Endothelial cell (in vitro differentiated cells): ENCODE measurements at places on chromosomes 3 and 15. TPM values are rescaled to one million over a fixed set of nuclear protein-coding genes. Genes with fewer than 3 reads are reported as not detected.

DNA sequence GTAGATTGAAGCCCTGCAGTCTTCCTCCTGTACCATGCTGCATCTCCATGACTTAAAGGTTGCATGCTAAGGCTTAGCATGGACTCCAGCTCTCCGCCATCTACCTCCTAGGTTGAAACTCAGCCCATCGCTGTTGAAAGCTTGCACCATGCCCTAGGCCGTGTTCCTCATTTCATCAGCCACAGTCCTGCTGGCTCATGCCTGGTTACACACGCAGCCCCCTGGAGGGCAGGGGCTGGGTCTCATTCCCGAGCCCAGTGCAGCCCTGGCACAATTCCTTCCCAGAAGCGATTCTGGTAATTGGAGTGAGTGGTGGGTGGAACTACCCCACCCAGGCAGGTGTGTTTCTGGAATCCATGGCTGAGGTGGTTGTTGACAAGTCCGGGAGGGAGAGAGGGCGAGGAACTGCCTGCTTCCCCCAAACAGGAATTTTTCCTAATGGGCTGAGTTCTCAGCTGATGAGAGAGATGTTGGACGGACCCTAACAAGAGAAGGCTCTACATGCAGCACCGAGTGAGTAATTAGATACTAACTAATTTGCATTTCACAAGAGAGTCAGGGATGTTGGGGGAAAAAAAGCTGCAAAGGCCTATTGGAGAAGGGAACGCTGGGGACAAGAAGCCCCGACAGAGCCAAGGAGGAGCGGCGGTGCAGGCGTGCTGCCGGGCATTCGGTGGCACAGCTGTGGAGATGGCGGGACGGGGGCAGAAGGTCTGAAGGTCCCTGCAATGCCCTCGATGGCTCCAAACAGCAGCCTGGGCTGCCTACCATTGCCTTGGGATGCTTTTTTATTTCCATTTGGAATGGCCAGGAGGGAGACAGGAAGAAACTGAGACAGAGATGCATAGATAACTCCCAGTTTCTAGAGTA lies 92.3 kb upstream of the TLE3 start:
- no peak overlapping the region for H3K27ac ChIP-seq
- peaks cover 13% of the 10 kb centered on the region for H3K27me3 ChIP-seq
- H3K36me3 ChIP-seq, result peaks cover 4% of the 10 kb centered on the region

GRCh38 chr15:33068511-33068990 lies 126.0 kb downstream of the FMN1 start:
- peaks cover 13% of the 10 kb centered on the region for H3K4me1 ChIP-seq
- no peak overlapping the region for H3K27ac ChIP-seq
- H3K36me3 ChIP-seq, result no peaks in the 10 kb centered on the region
- peaks cover 2% of the 10 kb centered on the region for H3K27me3 ChIP-seq

Gene TP63
- 1.0 TPM for total RNA-seq

GRCh38 chr15:25372298-25372697 lies 66.5 kb downstream of the UBE3A start:
- H3K27me3 ChIP-seq, result no peaks in the 10 kb centered on the region
- peaks cover 3% of the 10 kb centered on the region for H3K4me1 ChIP-seq
- H3K36me3 ChIP-seq, result peaks cover 16% of the 10 kb centered on the region

Gene C3orf85
- not detected for total RNA-seq
